ENCODE measurements at places on chromosomes 13 and 19. TPM values are rescaled to one million over a fixed set of nuclear protein-coding genes. Genes with fewer than 3 reads are reported as not detected.

DNA sequence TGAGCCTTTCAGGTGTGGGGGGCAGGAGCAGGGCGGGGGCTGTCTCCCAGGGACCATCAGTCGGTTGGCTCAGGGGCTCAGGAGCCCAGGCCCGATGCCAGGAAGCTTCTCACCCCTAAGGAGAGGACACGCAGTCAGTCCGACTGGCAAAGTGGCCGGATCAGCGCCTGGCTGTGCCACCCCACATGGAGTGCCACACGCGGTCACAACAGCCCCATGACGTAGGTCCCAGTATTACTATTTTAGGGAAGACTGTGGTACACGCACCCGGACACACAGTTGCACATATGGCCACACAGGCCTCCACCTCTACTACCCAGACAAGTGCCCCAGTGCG is 29.3 kb upstream of the GRTP1 start:
- DNase-seq: peak; percentile 64
- no peak overlapping the region for H3K27ac ChIP-seq
- peak overlapping the region; percentile 80 for H3K4me3 ChIP-seq
- no peaks in the 10 kb centered on the region for H3K27me3 ChIP-seq
- H3K4me1 ChIP-seq: no peaks in the 10 kb centered on the region
- H3K36me3 ChIP-seq: no peaks in the 10 kb centered on the region

GRCh38 chr13:47959468-47960247 is 41.4 kb downstream of the SUCLA2 start:
- no peak overlapping the region for H3K27ac ChIP-seq
- no peaks in the 10 kb centered on the region for H3K27me3 ChIP-seq

DNA sequence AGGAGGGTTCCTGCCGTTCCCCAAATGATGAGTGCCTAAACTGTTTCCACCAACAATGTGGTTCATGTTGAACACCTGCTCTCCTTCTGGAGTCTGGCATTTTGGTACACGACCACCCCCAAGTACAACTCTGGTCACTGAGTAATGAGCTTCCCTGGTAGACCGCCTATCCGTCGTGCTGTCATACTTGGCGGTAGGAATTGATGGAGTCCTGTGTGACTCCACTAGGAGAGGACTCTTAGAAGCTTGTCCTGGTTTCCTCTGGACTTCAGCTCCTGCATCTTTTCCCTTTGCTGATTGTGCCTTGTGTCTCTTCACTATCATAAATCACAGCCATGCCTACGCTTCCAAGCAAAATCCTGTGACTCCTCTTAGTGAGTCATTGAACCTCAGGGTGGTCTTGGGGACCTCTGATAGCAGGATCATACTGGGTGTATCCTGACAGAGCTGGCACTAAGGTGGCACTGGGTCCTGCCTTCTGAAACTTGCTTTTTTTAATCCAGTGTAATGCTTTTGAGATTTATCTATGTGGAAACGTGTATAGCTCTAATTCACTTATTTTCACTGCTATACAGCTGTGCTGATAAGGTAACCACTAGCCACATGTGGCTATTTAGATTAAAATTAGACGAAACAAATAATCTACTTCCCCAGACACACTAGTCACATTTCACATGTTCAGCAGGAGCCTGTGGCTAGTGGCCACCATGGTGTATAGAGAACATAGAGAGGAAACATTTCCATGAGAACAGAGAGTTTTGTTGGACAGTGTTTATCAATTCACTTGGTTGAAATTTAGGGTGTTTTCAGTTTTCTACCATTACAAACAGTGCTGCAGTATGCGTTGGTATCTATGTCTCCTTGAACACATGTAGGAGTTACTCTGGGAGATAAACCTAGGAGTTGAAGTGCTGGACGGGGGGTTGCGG is 6.1 kb upstream of the ASF1B start:
- no peak for DNase-seq
- no peak overlapping the region for H3K27ac ChIP-seq
- no peaks in the 10 kb centered on the region for H3K27me3 ChIP-seq
- H3K4me1 ChIP-seq: peaks cover 16% of the 10 kb centered on the region
- H3K36me3 ChIP-seq: no peaks in the 10 kb centered on the region

GRCh38 chr19:8630796-8631424 is 477 bp downstream of the NFILZ start:
- peaks cover 4% of the 10 kb centered on the region for H3K4me1 ChIP-seq
- no peak for DNase-seq
- H3K4me3 ChIP-seq: no peak overlapping the region
- H3K27me3 ChIP-seq: no peaks in the 10 kb centered on the region
- H3K27ac ChIP-seq: peak overlapping the region; percentile 76

DNA sequence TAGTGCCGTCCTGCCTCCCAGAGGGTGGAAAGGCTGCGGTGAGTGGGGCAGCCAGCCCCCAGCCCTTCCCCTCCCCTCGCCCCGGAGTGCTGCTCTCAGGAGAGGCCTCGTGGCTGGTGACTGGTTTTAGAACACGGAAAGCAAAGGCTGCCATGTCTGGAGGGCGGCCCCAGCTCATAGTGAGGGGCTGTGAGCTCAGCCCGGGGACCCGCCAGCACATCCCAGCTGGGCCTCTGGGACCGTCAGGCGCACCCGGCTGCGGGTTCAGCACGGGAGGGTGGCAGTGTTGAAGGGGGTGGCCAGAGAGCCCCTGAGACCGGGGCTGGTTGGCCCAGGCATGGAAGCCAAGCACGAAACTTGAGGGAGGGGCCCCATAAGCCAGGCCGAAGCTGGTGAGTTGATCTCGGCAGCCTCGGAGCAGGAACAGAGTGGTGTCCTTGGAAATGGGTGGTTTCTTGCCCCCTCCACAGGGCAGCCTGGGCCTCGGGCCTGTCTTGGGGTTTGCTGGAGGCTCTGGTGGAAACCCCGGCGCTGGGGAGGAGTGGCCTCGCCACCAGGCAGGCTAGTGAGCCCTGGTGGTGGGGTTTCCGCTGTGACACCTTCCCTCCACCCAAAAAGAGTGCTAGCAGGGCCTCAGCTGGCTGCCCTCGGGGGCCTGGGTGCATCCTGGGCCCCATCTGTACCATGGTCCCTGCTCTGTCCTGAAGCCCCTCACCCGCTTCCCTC is 157.7 kb downstream of the KDM4B start:
- DNase-seq: no peak
- no peak overlapping the region for H3K27ac ChIP-seq
- H3K27me3 ChIP-seq: no peaks in the 10 kb centered on the region
- H3K4me1 ChIP-seq: peaks cover 31% of the 10 kb centered on the region
- H3K36me3 ChIP-seq: peaks cover 9% of the 10 kb centered on the region
- no peak overlapping the region for H3K4me3 ChIP-seq

Gene NOTCH3
- total RNA-seq: 524 TPM

Gene PRR36
- not detected for total RNA-seq

Gene ZNF823
- total RNA-seq: 5.2 TPM

DNA sequence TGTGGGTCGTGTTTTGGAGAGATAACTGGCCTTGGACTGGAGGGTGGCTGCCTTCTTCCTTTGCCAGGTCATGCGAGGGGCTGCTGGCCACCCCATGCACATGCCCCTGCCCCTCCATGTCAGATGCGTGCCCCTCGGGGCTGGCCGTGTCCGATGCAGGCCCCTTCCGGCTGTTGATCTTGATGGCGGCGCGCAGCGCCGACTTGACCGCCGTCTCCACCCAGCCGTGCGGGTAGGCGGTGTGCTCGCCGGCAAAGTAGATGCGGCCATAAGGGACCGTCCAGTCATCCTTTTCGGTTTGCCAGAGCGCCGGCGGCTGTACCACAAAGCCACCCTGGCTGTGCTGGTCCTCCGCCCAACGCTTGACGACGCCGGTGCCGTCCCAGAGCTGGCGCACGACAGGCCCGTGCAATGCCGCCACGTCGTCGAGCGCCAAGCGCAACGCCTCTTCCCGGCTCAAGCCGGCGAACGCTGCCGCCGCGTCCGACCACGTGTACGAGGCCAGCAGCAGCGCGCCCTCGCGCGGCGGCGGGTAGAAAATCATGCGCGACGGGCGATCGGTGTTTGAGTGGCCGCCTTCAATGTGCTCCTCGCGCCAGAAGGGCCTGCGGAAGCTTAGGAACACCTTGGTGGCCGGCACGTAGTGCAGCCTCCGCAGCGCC is 6.9 kb downstream of the IL4I1 start:
- H3K36me3 ChIP-seq: peaks cover 29% of the 10 kb centered on the region
- DNase-seq: no peak
- H3K27me3 ChIP-seq: no peaks in the 10 kb centered on the region
- H3K27ac ChIP-seq: no peak overlapping the region

DNA sequence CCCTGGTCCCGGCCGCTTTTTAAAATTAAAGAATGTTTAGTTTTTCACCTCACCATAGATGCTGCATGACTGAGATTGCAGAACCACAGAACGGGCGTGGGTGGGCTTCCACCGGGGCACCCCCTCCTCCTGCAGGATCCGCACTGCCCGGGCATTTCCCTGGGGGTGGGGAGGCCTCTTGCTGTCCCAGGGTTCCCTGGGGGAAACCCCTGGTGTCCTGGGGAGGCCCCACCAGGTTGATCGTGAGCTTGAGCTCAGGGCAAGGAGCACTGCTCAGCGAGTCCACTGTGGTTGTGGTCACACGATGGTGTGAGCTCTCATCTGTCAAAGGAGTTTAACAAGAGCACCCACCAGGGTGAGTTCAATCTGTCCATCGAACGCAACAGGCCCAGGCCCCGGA is 11.4 kb upstream of the TCF3 start:
- H3K27ac ChIP-seq: no peak overlapping the region
- H3K27me3 ChIP-seq: peaks cover 6% of the 10 kb centered on the region
- H3K4me3 ChIP-seq: no peak overlapping the region
- H3K4me1 ChIP-seq: no peaks in the 10 kb centered on the region

DNA sequence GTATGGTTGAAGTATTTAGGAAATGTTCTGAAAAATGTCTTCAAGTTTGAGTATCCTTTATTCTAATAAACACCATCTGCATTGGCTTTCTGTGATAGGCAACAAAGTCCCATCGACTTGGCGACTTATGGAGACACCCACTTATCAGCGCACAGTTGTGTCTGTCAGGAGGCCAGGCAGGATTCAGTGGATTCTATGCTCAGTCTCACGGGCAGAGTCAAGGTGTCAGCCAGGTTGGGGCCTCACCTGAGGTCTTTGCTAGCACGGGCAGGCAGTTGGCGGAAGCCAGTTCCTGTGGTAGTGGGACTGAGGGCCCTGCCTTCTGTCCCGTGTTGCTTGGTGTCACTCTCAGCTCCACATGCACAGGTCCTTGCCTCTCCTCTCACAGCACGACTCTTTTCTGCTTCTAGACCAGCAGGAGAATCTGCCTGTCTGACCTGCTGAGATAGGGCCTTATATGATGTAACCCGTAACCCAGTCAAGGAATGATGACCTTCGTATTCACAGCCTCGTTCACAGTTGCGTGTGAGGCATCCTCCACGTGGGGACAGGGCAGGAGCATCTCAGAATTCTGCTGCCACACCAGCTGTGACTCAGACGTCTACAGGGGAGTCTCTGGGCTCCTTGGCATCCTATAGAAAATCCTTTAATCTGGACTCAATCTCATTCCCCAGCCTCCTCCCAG is 10.0 kb downstream of the CUL4A start:
- H3K27me3 ChIP-seq: no peaks in the 10 kb centered on the region
- DNase-seq: peak; percentile 52
- H3K27ac ChIP-seq: no peak overlapping the region
- peaks cover 50% of the 10 kb centered on the region for H3K36me3 ChIP-seq

GRCh38 chr13:87678372-87678752 is 7.2 kb downstream of the SLITRK5 start:
- DNase-seq: no peak
- H3K27me3 ChIP-seq: peaks cover 6% of the 10 kb centered on the region
- no peak overlapping the region for H3K27ac ChIP-seq
- H3K4me3 ChIP-seq: peak overlapping the region; percentile 48

DNA sequence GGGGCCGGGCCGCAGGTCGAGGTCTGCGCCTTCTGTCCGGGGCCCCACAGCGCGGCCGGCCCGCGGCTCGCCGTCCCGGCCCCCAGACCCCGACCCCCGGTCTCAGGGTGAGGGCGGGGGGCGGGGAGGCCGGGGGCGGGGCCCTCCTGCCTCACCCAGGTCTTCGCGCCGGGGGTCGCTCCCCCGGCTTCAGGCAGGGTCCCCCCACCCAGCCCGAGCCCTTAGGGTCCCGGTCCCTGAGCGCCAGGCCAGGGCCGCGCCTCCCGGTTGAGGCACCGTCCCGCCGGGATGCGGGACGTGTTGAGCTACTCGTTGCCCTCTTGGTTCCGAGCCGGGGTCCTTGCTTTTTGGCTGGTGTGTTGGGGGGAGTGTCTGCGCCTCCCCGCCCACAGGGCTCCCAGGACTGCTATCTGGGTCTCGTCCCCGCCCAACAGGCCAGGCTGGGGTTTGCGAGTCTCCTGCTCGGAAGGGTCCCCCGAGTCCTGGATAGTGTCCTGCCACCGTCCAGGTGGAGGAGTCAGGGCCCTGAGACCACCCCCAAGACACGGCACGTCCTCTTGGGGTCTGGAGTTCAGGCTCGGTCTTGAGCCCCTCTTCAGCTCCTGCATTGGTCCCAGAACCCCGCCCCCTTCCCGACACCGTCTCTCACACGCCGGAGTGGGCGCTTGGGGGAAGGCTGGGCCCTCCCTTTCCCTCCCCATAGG is 452 bp downstream of the PIAS4 start:
- peaks cover 4% of the 10 kb centered on the region for H3K36me3 ChIP-seq
- H3K27me3 ChIP-seq: no peaks in the 10 kb centered on the region
- H3K27ac ChIP-seq: peak overlapping the region; percentile 66
- no peak for DNase-seq
- peak overlapping the region; percentile 96 for H3K4me3 ChIP-seq
- H3K4me1 ChIP-seq: peaks cover 29% of the 10 kb centered on the region

- no peak overlapping the region for H3K4me3 ChIP-seq
- H3K27me3 ChIP-seq: no peaks in the 10 kb centered on the region
- H3K36me3 ChIP-seq: peaks cover 78% of the 10 kb centered on the region
- DNase-seq: no peak
Observed at GRCh38 chr19:35733180-35734125, 8.8 kb downstream of the IGFLR1 start.

DNA sequence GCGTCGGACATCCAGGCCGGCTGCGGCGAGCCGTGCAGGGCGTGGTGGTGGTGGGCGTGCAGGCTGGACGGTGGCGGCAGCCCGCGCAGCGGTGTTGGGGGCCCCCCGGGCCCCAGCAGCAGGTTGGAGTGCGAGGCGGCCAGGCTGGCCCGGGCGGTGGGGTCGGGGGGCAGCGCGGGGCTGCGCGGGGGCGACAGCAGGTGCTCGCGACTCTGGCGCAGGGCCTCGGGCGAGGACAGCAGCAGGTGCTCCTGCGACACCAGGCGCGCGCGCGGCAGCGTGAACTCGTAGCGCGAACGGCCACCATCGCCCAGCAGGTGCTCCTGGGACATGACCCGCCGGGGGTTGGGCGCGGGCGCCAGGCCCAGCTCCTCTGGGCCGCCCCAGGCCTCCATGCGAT is 9.8 kb downstream of the SHISA7 start:
- no peak for DNase-seq
- H3K36me3 ChIP-seq: no peaks in the 10 kb centered on the region
- no peak overlapping the region for H3K4me3 ChIP-seq
- H3K27ac ChIP-seq: no peak overlapping the region
- H3K4me1 ChIP-seq: no peaks in the 10 kb centered on the region

Measured in ascending aorta (tissue), 2 donors.